ENCODE measurements at places on chromosomes 13 and 19. TPM values are rescaled to one million over a fixed set of nuclear protein-coding genes. Genes with fewer than 3 reads are reported as not detected.

The GPR12 gene
- total RNA-seq, result not detected

The SLC10A2 gene
- not detected for total RNA-seq

The DOCK9 gene
- 97.9 TPM for total RNA-seq

The TPM4 gene
- 609 TPM for total RNA-seq

The CEACAM21 gene
- not detected for total RNA-seq

The GPR108 gene
- total RNA-seq, result 28.1 TPM

The CRX gene
- not detected for total RNA-seq

The RUBCNL gene
- total RNA-seq, result not detected

The CLC gene
- not detected for total RNA-seq

The ZFP36 gene
- 340 TPM for total RNA-seq

The MISP gene
- 5.3 TPM for total RNA-seq

The KCNC3 gene
- total RNA-seq, result 1.4 TPM

The SHANK1 gene
- total RNA-seq, result not detected

The FAM32A gene
- 26.6 TPM for total RNA-seq

The RNF225 gene
- not detected for total RNA-seq

The ZNF91 gene
- 115 TPM for total RNA-seq

The SYT5 gene
- total RNA-seq, result not detected

The CEBPG gene
- total RNA-seq, result 40.9 TPM

The FCHO1 gene
- total RNA-seq, result not detected

The NKPD1 gene
- total RNA-seq, result not detected

The RPL21 gene
- total RNA-seq, result 469 TPM

The POP4 gene
- 4.1 TPM for total RNA-seq

The ZNF383 gene
- 11.0 TPM for total RNA-seq

The DHDH gene
- total RNA-seq, result not detected

The TTYH1 gene
- not detected for total RNA-seq

The ZNF709 gene
- total RNA-seq, result 0.58 TPM

The ZNF835 gene
- not detected for total RNA-seq

The SMAD9 gene
- total RNA-seq, result 21.5 TPM

The PEX11G gene
- 3.9 TPM for total RNA-seq

The ZNF536 gene
- total RNA-seq, result not detected

The CYP4F2 gene
- total RNA-seq, result not detected

The IRGC gene
- total RNA-seq, result not detected

The LRP3 gene
- total RNA-seq, result 18.1 TPM

The TMEM145 gene
- total RNA-seq, result not detected

The SCEL gene
- 0.45 TPM for total RNA-seq

The TLE6 gene
- total RNA-seq, result 2.8 TPM

The ZNF223 gene
- not detected for total RNA-seq

The PRKD2 gene
- 40.8 TPM for total RNA-seq

The SMIM44 gene
- total RNA-seq, result not detected

The MISP3 gene
- total RNA-seq, result 88.7 TPM

The ZBTB32 gene
- total RNA-seq, result 8.2 TPM

The EXOC3L2 gene
- total RNA-seq, result 1.3 TPM

The NLRP13 gene
- not detected for total RNA-seq

The MBD3L2 gene
- total RNA-seq, result not detected

The TRPC4 gene
- total RNA-seq, result 3.9 TPM

The ZMYM5 gene
- 67.4 TPM for total RNA-seq

The ANGPTL4 gene
- total RNA-seq, result 19.8 TPM

The NLRP12 gene
- total RNA-seq, result not detected
